ENCODE measurements at places on chromosomes 12 and 14.

DNA sequence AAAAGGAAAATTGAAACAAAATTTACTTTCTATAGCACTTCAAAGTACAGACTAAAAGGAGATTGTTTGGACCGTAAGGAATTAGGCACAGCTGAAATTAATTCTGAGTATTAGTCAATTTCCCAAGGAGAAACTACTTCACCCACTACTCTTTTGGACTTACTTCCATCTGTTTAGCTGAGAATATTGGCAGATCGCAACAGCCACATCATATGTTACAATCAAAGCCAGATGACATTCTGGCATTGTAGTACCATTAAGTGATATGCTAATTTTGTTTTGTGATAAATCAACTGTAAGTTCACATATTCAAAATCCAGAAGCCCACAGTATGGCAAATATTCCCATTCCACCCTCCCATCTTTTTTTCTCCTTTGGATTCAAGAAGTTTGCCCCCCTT is 47.1 kb upstream of the ANKS1B start:
- DNase-seq: no peak

DNA sequence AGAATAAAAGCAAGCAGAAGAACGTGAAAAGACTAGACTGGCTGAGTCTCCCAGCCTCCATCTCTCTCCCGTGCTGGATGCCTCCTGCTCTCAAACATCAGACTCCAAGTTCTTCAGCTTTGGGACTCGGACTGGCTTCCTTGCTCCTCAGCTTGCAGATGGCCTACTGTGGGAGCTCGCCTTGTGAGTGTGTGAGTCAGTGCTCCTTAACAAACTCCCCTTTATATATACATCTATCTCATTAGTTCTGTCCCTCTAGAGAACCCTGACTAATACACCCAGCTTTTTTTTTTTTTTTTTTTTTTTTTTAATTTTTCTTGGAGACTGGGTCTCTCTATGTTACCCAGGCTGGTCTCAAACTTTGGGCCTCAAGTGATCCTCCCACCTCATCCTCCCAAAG is 46.9 kb downstream of the ACTN1 start:
- DNase-seq: no peak

- DNase-seq: no peak
Observed at GRCh38 chr14:33796356-33796755, 154.5 kb downstream of the EGLN3 start.

GRCh38 chr14:99772371-99773283 is 20.6 kb upstream of the EML1 start:
- no peak for DNase-seq

GRCh38 chr14:105181549-105182295 is 610 bp upstream of the NUDT14 start:
- DNase-seq: no peak

- DNase-seq: no peak
Observed at GRCh38 chr12:286531-287300, 24.1 kb upstream of the SLC6A13 start.

DNA sequence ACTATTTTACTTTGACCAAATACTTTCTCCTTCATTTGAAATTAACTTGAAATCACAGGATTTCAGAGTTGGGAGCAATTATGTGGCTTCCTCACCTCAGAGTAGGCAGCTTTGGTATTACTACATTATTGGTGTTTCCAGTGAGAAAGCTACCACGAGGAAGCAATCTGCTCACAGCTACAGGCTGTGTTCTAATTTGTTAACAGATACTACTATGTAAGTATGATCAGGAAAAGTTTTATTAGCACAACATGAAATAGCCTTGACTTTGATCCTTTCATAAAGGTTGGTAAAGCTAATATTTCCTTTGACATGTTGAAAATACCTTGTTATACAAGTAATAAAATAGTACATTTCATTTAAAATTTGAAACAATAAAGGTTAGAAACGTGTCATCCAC is 30.6 kb downstream of the TAOK3 start:
- no peak for DNase-seq

- DNase-seq: no peak
Observed at GRCh38 chr14:84080944-84081343, 1449.0 kb upstream of the FLRT2 start.

GRCh38 chr14:34966413-34966812 is 16.4 kb upstream of the SRP54 start:
- DNase-seq: no peak

DNA sequence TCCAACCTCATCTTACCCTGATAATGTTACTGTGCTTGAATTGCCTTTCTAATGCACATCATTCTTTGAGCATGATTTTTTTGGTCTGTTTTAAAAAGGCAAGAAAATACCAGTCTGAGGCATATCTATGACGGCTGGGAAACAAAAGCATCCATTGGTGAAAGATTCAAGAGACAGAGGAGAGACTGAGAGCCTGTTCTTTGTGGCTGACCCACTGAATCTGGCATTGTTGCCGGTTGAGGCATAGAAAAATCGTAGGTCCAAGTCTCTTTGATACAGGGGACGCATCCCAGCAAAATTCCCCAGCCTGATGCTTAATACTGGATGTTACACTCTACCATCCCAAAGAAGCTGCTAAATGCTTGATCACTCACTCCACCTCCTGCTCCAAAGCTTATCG is 2.9 kb upstream of the KLHL42 start:
- no peak for DNase-seq

GRCh38 chr14:92964124-92965109 is 41.5 kb downstream of the CHGA start:
- no peak for DNase-seq

GRCh38 chr12:31832740-31833729 is 104.2 kb upstream of the AMN1 start:
- no peak for DNase-seq

- no peak for DNase-seq
Observed at GRCh38 chr12:77992760-77993159, 162.1 kb downstream of the NAV3 start.

DNA sequence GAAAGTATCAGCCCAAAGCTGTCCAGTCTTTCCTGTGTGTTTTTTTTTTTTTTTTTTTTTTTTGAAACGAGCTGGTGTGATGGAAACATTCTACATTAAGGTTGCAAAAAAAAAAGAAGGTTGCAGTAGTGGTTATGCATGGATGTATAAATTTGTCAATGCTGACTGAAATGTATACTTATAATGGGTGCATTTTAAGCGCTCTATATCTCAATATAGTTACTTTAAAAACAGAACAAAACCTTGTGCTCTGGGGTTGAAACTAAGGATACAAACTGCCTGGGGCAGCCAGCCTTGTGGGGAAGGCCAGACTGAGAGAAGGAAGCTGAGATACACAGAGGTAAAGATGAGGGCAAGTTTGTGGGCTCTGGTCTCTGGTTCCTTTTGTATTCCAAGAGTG is 87.3 kb upstream of the RMST start:
- DNase-seq: no peak

DNA sequence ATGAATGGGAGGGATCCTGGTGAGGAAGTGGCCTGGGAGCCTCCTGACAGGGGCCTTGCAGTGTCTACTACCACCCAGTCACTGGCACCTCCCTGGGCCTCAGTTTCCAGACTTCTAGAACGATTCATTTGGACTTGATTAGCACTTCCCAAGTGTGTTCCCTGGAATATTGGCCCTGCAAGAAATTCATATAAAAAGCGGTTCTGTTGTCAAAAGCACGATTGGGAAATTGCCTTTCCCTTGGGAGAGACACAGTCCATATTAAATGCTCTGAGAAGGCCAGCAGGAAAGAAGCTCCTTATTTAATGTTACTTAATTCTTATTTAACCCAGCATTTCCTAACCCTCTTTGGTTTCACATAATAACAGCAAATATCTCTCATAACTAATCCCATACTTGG is 61.9 kb downstream of the DRAM1 start:
- no peak for DNase-seq

DNA sequence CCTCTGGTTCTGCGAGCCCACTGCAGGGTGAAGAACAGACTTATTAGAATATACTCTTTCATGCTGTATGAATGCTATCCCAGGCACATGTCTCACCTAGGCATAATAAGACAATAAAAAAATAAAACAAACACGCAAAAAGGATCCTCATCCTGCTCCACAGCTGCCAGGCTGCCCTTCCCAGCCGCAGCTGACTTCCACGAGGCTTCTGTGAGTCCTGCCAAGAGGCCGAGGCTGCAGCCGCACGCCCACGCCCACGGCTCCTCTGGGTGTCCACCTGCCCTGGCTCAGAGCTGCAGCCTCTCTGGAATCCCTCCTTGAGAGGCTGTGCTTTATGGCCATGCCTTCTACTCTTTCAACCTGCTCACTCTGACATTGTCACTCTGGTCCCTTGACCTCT is 6.9 kb downstream of the SMIM41 start:
- DNase-seq: no peak

- DNase-seq: no peak
Observed at GRCh38 chr12:98149691-98150210, 365.6 kb upstream of the TMPO start.

DNA sequence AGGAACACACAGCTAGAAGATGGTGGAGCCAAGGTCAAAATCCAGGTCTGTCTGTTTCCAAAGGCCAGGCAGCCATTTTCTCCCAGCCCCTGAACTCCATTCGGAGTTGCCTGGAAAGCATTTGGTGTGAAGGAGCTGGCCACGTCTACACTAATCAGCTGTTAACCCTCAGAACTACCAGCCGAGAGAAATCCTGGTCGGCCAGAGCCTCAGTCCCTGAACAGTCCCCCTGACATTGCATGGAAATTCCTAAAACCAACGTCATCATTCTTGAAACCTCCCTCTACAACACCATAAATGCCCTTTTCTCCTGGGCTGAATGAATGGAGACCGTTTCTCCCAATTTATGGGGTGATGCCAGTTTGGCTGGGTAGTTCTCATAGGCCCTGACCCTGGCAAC is 245.6 kb downstream of the SLC41A2 start:
- no peak for DNase-seq

GRCh38 chr12:49880756-49881414 is 22.8 kb downstream of the FAIM2 start:
- DNase-seq: no peak

DNA sequence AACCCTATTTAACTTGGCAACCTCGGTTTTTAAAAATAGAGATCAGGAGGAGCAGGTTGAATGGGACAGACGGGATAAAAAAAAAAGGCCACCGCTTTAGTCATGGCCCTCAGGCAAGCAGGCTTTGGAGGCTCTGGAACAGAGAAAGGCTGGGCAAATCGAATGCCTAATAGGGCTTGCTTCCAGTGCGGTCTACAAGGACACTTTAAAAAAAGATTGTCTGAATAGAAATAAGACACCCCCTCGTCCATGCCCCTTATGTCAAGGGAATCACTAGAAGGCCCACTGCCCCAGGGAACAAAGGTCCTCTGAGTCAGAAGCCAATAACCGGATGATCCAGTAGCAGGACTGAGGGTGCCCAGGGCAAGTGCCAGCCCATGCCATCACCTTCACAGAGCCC is 265.8 kb downstream of the CPNE8 start:
- no peak for DNase-seq

GRCh38 chr14:33070475-33070874 is 131.8 kb downstream of the NPAS3 start:
- no peak for DNase-seq

DNA sequence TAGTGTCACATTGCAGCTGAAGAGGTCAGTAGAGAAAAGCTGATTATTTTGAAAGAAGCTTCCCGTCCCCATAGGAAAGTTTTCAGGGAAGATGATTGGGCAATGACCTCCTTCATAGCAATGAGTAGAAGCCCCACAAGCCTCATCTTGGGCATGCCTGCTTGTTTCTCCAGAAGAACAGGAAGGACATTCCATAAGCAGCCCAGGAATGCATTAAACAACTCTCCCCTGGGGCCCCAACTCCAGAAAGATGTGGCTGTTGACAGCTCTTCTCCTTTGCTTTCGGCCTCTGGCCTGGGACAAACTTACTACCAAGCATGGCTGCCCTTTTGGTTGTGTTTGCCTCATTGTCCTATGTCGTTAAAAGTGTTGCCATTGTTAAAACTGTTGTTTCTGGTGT is 5.7 kb upstream of the VDR start:
- no peak for DNase-seq

DNA sequence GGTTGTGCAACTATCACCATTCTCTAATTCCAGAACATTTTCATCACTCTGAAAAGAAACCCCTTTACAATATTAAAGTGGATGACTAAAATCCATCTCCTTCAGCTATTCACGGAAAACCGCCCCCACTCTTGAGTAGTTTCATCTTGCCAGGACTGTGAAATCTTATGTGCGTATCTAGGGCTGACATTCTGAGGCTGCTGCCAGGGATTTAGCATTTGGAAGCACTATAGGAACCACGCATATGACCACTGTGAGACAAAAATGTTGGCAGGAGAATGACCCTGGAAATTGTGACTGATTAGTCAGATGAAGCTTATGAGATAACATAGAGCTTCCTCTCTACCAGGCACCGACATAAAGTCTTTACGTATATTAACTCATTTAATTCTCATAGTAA is 305.2 kb upstream of the PDE3A start:
- no peak for DNase-seq

DNA sequence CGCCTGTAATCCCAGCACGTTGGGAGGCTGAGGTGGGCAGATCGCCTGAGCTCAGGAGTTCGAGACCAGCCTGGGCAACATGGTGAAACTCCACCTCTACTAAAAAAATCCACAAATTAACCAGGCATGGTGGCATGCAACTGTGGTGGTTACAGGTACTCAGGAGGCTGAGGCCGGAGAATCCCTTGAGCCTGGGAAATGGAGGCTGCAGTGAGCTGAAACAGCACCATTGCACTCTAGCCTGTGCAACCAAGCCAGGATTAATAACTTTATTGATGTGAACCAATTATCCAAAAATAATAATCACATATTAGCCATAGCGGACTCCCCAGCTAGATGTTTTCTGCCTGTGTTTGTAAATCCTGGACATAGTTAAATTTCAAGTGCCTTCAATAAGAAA is 1.8 kb upstream of the NUDT4 start:
- DNase-seq: no peak

DNA sequence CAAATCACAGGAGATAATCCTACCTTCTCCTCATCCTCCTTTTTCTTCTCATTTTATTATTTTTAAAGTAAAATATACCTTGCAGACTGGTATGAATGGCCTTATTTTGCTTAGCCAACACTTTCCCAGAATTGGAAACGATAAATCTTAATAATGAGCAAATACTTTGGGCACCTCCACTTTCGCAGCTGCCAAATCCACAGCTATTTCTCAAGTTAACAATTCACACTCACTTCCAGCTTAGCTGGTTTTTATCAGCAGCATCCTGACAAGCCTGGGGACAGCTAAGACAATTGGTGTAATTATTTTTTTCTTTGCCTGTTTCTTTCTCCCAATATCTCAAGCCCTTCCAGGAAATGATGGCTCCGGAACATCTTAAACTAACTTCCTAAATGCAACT is 867.5 kb upstream of the TMEM132C start:
- DNase-seq: no peak

DNA sequence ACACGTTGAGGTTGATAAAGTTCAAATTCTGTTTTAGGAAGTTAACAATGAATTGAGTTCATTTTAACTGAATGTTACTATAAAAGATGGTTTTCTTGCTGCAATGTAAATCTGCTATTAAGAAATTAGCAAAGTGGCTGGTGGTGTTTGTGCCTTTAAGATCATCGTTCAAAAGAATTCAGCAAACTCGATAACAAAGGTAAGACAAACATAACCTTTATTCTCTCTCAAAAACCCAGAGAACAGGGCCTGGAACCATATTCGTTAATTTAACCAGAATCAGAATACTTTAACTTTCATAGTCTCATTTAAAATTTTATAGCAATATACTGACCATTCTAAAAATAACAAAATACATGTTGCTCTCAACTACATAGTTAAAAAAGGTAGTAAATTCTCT is 3.4 kb downstream of the TMEM30B start:
- DNase-seq: no peak

- no peak for DNase-seq
Observed at GRCh38 chr12:64756376-64756775, 2.8 kb downstream of the GNS start.

GRCh38 chr12:122860854-122861586 is 25.8 kb downstream of the HIP1R start:
- DNase-seq: no peak

GRCh38 chr12:124700810-124701592 is 133.6 kb upstream of the NCOR2 start:
- no peak for DNase-seq
